ENCODE measurements at places on chromosomes 13 and 19. TPM values are rescaled to one million over a fixed set of nuclear protein-coding genes. Genes with fewer than 3 reads are reported as not detected.

DNA sequence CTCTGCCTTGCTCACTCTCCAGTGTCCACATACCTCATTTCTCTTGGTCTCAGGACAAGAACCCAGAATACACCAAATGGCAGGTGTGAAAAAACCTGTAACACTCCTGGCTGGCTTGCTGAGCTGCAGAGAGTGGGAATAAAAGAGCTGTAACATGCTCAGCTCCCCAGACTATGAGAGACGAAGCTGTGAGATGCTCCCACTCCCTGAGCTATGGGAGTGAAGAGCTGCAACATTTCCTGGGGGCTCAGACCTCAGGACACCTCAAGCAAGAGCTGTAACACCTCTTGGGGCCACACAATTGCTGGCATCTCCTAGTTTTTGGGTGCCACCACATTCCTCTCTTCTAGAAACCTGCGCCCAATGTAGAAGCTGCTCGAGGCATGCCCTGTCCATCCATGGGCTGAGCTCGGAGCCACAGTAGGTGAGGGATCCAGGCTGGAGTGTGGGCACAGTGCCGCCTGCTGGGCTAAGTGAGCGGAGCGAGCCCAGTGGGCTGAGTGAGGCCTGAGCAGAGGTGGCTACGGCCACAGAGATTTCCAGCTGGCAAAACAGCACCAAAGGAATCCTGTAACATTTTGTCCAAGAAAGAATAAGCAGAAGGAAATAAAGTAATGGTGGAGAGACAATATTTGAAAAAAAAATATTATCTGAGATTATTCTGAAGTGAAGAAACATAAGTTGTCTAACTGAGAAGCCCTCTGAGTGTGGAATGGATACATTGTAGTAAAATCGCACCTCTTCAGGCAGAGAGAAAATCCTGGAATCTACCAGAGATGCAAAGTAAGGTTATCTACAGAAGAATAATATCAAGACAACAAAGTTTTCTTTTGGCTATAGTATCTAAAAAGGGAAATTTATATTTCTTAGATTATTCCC lies 186.2 kb upstream of the PCDH9 start:
- no peak overlapping the region for H3K4me3 ChIP-seq
- H3K36me3 ChIP-seq: no peaks in the 10 kb centered on the region

GRCh38 chr19:38685666-38686529 lies 38.4 kb downstream of the ACTN4 start:
- H3K4me3 ChIP-seq: no peak overlapping the region
- peak; percentile 78 for DNase-seq
- peaks cover 3% of the 10 kb centered on the region for H3K36me3 ChIP-seq
- no peaks in the 10 kb centered on the region for H3K27me3 ChIP-seq
- peak overlapping the region; percentile 99 for H3K27ac ChIP-seq
- peaks cover 80% of the 10 kb centered on the region for H3K4me1 ChIP-seq

DNA sequence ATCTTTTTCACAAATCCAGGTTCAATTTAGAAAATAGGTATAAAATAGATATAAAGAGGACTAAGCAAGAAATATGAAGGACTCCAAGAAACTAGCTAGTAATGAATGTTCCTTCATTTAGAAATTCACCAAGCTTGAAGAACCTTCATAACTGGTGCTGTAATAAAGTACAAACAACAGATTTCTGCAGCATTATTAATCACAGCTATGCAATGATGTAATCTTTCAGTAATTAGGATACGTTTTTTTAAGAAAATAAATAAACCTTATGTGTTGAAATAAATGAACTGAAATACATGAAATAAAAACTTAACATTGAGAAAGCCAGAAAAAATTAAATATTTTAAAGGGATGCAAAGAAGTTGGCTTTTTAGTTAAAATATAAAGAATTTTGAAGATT lies 236.1 kb downstream of the RGCC start:
- H3K27me3 ChIP-seq: no peaks in the 10 kb centered on the region
- peaks cover 63% of the 10 kb centered on the region for H3K4me1 ChIP-seq
- no peaks in the 10 kb centered on the region for H3K36me3 ChIP-seq
- peak overlapping the region; percentile 91 for H3K27ac ChIP-seq
- peak; percentile 39 for DNase-seq
- H3K4me3 ChIP-seq: no peak overlapping the region

DNA sequence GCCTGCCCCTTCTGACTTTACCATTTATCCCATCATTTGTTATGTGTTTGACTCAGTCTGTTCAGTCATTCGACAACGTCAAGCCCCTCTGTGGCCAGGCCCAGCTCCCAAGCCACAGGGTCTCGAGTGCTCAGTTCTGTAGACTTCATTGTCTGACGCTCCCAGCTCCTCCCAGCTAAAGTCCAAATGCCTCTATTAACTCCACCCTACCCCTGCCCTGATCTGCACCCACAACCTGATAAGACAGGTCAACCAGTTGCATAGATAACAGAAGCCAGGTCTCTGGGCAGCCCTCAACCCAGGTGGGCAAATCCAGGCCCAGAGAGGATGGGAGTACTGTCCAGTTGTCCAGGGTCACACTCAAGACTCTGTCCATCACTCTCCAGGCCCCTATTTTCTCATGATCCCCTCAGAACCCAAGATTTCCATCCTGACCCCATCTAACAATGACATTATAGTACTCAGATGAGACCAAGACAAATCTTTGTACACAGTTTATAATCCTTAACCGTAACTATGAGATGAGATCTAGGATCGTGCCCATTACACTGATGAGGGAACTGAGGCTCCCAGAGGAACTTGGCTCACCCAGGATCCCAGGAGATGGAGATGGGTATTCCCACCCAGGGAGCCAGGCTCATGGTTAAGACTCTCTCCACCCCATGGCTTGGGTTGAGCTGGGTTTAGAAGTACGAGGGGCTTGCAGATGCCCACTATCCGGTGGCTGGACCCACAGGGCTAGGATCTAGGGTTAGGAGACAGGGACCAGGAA lies 1.1 kb downstream of the TM6SF2 start:
- H3K36me3 ChIP-seq: no peaks in the 10 kb centered on the region
- DNase-seq: no peak
- no peak overlapping the region for H3K27ac ChIP-seq
- H3K4me1 ChIP-seq: no peaks in the 10 kb centered on the region
- peak overlapping the region; percentile 58 for H3K4me3 ChIP-seq

The SLC25A41 gene
- total RNA-seq: not detected

GRCh38 chr19:5126498-5127223 lies 157.7 kb downstream of the KDM4B start:
- H3K27ac ChIP-seq: no peak overlapping the region
- H3K4me3 ChIP-seq: no peak overlapping the region
- H3K27me3 ChIP-seq: no peaks in the 10 kb centered on the region
- H3K36me3 ChIP-seq: no peaks in the 10 kb centered on the region
- DNase-seq: no peak
- peaks cover 5% of the 10 kb centered on the region for H3K4me1 ChIP-seq

GRCh38 chr13:40910324-40911050 lies 108.6 kb downstream of the ELF1 start:
- H3K27ac ChIP-seq: 0 out of 2 replicates have a peak overlapping the region, but pooled peaks have one; percentile 7
- peak; percentile 37 for DNase-seq
- no peaks in the 10 kb centered on the region for H3K27me3 ChIP-seq
- H3K4me3 ChIP-seq: peak overlapping the region; percentile 0

- no peaks in the 10 kb centered on the region for H3K36me3 ChIP-seq
- no peak overlapping the region for H3K27ac ChIP-seq
- H3K4me1 ChIP-seq: no peaks in the 10 kb centered on the region
- H3K4me3 ChIP-seq: no peak overlapping the region
These were observed 17.6 kb upstream of the GSX1 start for GRCh38 chr13:27774651-27775050.

DNA sequence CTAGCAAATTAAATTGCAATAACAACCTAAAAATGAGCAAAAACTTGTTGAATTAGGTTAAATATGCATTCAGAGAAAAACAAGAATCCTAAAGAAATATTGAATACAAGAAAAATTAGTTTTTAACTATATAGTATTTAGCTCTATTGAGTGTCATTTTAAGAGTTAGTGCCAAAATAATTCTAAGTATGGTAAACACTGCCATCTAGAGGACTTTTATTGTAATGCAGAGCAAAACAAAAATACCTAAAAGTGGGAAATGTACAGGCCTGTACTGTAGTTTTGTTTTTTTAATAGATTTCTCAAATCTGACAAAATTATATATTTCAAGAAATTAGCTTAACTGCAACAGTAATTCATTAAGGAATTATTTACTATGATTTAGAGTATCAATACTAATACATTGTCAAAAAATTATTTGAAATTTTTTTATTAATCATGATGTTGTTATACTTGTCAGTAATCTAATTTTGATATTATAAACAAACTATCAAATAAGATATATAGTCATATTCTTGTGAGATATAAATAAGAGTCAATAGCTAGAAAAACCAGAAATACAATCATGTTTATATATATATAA lies 8.2 kb upstream of the PCDH9 start:
- no peaks in the 10 kb centered on the region for H3K4me1 ChIP-seq
- H3K27ac ChIP-seq: no peak overlapping the region
- no peaks in the 10 kb centered on the region for H3K36me3 ChIP-seq
- H3K27me3 ChIP-seq: no peaks in the 10 kb centered on the region

DNA sequence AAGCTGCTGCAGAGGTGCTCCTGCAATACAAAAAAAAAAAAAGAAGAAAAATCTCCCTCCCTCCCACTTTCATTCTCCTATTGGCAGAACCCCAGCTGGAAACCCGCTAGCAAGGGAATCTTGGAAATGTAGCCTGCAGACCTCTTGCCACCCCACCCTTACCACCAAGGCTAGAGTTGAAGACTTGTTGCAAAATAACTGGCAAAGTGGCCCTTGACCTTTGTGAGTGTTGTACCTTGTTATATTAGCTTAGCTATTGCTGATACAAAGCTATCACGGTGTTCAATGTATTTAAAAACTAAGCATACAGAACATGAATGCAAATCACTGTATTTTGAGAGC lies 57.5 kb upstream of the KCTD4 start:
- H3K4me3 ChIP-seq: no peak overlapping the region
- no peaks in the 10 kb centered on the region for H3K36me3 ChIP-seq
- H3K27me3 ChIP-seq: no peaks in the 10 kb centered on the region
- H3K27ac ChIP-seq: 0 out of 2 replicates have a peak overlapping the region, but pooled peaks have one; percentile 24
- H3K4me1 ChIP-seq: peaks cover 21% of the 10 kb centered on the region

GRCh38 chr13:75556961-75557360 lies 7.4 kb downstream of the UCHL3 start:
- H3K36me3 ChIP-seq: peaks cover 9% of the 10 kb centered on the region
- H3K4me3 ChIP-seq: no peak overlapping the region
- no peak overlapping the region for H3K27ac ChIP-seq
- DNase-seq: no peak
- no peaks in the 10 kb centered on the region for H3K27me3 ChIP-seq
- H3K4me1 ChIP-seq: 0 out of 2 replicates have a peak, but pooled peaks cover 7% of the 10 kb centered on the region

DNA sequence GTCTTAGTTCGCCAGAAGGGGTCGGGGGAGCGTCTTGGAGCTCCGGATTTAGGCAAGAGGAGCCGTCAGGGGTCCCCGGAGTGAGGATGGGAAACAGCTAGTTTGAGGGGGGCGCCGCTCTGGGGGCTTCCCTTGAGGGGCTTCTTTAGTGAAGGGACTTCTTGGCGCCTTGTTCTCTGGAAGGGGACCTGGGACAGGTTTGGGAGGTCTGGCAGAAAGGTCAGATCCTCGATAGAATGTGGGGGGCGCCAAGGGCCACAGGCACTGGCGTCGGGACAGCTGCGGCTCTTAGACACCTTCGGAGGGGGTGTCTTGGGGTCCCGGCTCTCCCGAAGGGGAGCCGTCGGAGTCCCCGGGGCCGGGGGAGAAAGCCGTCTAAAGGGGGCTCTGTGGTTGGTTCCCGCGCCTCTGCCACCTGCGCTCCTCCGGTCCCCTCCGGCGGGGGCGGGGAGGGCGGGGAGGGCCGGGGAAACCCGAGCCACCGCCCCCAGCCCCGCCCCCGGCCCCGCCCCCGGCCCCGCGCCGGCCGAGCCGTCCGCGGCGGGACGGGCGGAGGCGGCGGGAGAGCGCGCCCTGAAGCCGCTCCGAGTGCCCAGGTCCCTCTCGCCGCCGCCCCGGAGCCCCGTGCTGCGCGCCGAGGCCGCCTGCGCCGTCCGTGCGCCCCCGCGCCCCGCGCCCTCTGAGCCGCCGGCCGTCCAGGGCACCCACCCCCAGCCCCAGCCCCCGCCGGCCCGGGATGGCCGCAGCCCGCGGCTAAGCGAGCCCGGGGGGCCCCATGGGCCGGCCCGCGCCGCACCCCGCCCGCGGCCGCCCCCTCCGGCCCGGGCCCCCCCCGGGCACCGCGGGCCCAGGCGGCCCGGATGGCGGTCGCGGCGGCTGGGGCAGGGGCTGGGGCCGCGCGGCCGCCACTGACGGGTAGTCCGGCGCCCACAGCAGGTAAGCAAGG lies at the start of gene NRTN:
TSS of gene NRTN (plus strand) at position 552 of the 946 bp plus-strand sequence. CDS start 19,099 bp downstream, outside the sequence.
- no peak within 1 kb of the TSS for H3K27ac ChIP-seq
- DNase-seq: no peak
- peak within 1 kb of the TSS; percentile 66 for H3K4me3 ChIP-seq
- no peaks in the 10 kb centered on the region for H3K4me1 ChIP-seq

The LYPD3 gene
- total RNA-seq: not detected

The FCER2 gene
- total RNA-seq: not detected

DNA sequence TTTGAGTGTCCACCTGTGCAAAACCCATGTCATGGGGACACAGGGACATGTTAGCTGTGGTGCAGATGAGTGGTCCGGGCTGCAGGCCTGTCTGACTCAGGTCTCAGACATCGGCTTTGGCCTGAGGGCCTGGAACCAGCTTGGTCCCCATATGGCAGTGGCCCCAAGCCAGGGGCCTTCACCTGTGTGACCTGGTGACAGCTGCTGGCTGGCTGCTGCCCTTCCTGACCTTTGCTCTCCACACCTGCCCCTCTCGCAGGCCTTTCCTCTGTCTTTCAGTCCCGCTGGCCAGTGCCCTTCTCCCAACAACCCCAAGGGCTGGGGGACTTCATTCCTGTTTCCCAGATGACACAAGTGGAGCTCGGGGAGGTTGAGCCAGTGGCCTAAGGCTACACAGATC lies 22.9 kb upstream of the LDLR start:
- H3K27ac ChIP-seq: no peak overlapping the region
- H3K4me1 ChIP-seq: no peaks in the 10 kb centered on the region
- H3K27me3 ChIP-seq: no peaks in the 10 kb centered on the region

DNA sequence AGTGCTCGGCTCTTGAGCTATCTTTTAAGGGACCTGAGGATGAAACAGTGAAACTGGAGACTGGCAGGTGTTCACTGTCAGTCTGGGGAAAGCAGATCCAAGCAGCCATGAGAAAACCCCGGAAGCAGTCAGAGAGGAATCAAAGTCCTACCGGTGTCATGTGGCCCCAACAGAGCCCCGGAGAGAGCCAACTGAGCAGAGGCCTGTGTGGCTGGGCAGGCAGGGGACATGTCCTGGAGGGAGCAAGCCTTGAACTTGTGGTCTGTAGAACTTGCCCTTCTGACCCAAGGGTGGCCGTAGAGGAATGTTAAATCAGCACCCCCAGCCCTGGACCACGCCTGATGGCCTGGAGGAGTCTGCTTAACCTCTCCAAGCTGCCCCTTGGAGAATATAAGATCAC lies 113.7 kb upstream of the ZNF507 start:
- H3K27ac ChIP-seq: no peak overlapping the region
- H3K36me3 ChIP-seq: no peaks in the 10 kb centered on the region
- H3K4me3 ChIP-seq: no peak overlapping the region
- H3K4me1 ChIP-seq: no peaks in the 10 kb centered on the region
- DNase-seq: no peak
